ENCODE measurements at places on chromosomes 13 and 19. TPM values are rescaled to one million over a fixed set of nuclear protein-coding genes. Genes with fewer than 3 reads are reported as not detected.

Gene SPATA13
- 8.1 TPM for total RNA-seq

Gene SCAF1
- total RNA-seq, result 8.8 TPM

Gene IGFL3
- not detected for total RNA-seq

Gene CYP4F11
- 0.66 TPM for total RNA-seq

Gene ZNF835
- total RNA-seq, result 3.3 TPM

Gene FXYD7
- not detected for total RNA-seq

All from subcutaneous adipose tissue (tissue), 4 donors.